Activated CD4-positive, alpha-beta T cell treated with anti-CD3 and anti-CD28 coated beads, Interleukin-2, amount 50 U/mL, for 48 hours (primary cell): ENCODE measurements at places on chromosomes 5 and 9.

DNA sequence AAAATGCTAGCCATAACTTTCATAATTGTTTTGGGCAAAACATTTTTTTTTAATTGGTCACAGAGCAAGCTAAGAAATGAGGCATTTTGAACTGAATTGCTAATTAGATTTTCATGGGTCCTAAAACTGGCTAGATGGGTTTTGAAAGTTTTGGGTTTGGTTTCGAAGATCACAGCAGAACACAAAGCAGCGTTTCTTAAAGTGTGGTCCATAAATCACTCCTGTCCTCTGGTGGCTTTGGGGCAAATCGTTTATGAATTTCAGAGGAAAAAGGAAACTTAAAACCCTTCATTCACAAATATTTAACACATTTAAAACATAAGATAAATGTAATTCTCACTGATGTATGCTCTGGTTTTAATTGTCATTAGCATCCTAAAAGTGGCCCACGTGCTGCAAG, 503.7 kb downstream of the SPATA31D1 start:
- DNase-seq: no peak

GRCh38 chr5:42064821-42065220, 139.7 kb downstream of the FBXO4 start:
- no peak for DNase-seq

DNA sequence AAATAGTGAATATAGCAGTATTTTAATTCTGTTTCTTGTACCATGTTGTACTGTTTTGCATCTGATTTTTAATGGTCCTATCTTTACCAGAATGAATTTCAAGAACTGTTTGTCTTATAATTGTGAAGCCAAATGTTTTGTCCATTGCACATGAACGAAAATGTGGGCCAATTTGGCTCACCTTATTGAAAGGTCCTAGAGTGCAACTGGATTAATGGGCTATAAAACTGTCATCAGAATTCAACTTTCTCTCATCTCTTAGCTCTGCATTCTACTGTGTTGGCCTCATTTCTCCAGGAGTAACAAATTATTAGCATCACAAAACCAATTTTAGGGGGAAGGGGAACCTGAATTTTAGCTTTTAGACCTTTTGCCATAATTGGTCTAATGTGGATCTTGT, 179.4 kb upstream of the NUDT12 start:
- DNase-seq: no peak

GRCh38 chr5:176803943-176804498, 6.3 kb upstream of the UNC5A start:
- DNase-seq: no peak

GRCh38 chr9:24385077-24385476, 160.6 kb downstream of the IZUMO3 start:
- no peak for DNase-seq
